ENCODE measurements at places on chromosomes 4 and X.

GRCh38 chr4:101098666-101099400 is 248.5 kb downstream of the PPP3CA start:
- DNase-seq, result no peak

- DNase-seq, result no peak
Observed at GRCh38 chr4:1032861-1033260, 21.4 kb downstream of the FGFRL1 start.

- DNase-seq, result no peak
Observed at GRCh38 chr4:38149997-38150671, 189.9 kb downstream of the PTTG2 start.

DNA sequence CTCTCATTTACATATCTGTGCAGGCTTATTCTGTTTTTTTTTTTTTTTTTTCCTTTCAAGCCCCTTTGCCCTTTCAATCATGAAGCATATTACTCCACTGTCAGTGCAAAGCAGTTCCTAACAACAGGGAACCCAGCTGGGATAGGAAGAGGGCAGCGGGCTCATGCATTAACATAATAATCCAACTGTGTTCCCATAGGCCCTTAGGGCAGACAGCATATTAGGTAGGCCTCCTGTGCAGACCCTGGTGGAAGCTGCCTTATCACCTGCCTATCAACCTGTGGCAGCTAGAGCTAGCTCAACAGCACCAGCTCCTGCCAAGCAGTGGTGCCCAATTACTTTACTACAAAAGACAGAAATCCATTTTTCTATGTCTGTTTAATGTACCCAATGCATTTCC is 49.3 kb downstream of the SLC10A7 start:
- no peak for DNase-seq

DNA sequence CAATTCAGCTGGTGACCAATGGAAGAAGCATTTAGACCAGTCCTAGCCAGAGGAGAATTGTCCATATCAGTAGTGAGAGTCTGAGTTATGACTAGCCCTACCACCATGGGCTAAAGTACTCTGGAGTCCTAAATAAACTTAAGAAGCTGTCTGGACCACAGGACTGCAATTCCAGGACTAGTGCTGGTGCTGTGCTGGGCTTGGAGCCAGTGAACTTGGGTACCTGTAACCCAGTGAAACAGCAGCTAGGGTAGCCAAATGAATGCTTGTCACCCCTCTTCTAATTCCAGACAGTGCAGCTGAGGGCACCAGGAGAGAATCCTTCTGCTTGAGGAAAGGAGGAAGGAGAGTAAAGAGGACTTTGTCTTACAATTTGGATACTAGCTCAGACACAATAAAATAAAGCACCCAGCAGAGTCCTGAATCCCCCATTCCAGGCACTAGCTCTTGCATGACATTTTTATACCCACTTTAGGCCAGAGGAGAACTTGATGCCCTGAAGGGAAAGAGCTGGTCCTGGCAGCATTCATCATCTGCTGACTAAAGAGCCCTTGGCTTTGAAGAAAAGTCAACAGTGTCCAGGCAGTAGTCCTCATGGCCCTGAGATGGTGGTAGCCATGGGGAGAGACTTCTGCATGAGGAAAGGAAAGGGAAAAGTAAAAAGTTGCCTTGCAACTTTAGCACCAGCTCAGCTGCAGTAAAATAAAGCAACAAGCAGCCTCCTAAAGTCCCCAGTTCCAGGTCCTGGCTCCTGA is 2675.7 kb downstream of the PCDH7 start:
- DNase-seq, result no peak

DNA sequence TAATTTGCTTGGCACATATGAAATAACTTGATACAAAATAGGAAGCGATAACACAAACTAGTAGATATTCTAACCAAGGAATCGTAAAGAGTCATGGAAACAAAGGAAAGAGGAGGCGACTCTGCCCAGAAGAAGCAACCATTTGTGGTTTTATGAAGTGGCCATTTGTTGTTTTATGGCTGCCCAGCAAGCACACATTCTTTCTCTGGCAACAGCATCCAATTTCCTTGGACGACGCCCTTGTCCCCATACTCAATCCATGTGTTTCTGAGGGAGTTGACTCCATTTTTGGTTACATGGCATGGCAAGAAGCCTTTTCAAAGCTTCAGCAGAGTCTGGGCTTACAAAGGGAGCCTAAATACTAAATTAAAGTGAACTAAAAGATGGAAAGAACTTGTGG is 295.1 kb downstream of the INPP4B start:
- no peak for DNase-seq

DNA sequence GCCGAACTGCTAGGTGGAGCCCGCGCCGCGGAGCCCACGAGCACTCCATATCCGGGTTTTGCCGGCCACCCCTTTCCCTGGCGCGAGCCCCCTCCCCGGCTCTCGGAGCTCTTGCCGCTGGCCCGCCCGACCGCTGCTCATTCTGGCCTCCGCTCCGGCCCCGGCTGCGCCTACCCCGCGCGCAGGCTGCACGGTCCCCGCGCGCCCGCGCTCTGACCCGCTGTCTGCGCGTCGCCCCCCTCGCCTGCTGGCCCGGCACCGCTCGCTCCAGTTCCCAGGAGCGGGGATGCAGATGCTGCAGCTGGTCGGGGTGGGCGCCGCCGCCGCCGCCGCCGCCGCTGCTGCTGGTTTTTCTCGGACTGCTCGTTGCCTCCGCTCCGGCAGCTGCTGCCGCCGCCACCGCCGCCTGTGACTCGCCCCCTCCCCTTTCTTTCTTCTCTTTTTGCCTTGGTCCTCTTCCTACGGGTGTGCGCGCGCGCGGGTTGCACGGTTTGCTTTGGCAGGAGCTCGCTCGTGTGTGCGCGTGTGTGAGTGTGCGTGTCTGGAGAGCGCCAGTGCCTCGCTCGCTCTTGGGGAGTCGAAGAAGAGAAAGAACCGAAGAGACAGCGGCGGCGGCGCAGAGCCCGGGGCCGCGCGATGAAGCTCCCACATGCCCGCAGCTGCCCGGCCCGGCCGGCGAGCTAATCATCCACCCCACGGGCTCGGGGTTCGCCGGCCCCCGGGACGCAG is at the start of gene ADGRL3:
Gene ADGRL3 (plus strand): TSS at position 140 of the 729 bp plus-strand sequence.
- DNase-seq, result no peak

DNA sequence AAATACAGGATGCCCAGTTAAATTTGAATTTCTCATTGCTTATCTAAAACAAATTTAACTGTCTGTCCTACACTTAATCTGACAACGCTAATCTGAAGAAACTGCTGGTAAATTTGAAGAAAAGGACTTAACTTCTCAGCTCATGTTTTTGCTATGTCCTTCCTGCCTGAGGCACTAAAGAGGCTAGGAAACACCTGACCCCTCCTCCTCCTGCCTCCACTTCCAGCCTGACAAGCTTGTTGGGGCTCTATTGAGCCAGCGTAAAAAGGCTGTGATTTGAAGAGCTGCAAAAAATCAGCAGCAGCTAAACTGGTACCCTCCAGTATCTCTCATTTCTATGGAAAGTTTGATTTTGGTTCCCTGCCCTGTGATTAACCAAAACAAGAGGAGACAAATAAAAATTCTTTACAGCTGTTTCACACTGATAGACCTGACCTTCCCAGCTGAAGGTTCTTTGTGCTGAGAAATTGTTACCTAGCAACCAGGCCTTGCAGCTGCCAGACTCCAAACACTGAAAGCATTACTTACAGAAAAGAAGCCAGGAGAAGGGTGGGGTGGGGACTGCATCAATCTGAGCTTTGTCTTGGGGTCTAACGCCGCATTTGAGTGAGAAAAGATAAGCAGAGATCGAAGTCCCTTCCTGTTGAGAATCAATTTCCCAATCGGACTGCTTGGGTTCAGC is 35.0 kb downstream of the DCX start:
- no peak for DNase-seq

GRCh38 chr4:156756118-156756517 is 215.5 kb downstream of the PDGFC start:
- no peak for DNase-seq

DNA sequence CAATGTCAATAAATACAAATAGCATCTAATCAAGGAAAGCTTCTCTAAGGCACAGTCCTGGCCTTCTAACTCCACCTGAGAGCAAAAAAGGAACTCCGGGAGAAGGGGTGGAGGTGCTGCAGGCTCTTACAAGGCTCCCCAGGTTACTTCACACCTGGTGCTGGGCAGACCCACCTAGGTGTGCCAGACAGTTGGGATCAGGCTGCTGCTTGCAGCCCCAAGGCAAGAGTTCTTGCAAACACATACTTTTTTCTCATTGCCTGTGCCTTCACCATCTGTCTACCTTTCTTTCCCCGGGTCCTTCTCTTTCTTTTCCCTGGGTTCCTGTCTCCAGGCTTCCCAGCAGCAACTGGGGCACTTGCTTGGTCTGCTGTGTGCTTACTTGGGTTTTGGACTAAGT is 81.4 kb upstream of the STIM2 start:
- no peak for DNase-seq

DNA sequence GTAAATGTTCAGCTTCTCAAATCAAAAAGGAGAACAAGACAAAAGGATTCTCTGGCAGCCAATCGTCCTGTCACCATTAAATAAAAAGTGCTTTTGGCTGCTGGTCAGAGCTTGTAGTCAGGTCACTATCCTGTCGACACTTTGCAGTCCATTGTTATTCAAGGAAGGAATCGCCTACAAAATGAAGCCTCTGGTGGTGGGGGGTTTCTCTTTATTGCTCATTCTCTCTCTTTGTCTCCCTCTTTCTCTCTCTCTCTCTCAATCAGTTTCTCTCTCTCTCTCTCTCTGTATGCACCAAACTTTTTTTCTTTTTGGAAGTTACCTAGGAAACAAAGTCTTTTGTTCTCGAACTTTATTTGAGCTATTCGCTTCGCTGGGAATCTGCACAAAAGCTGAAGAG is 17.6 kb upstream of the SCML1 start:
- DNase-seq, result no peak

DNA sequence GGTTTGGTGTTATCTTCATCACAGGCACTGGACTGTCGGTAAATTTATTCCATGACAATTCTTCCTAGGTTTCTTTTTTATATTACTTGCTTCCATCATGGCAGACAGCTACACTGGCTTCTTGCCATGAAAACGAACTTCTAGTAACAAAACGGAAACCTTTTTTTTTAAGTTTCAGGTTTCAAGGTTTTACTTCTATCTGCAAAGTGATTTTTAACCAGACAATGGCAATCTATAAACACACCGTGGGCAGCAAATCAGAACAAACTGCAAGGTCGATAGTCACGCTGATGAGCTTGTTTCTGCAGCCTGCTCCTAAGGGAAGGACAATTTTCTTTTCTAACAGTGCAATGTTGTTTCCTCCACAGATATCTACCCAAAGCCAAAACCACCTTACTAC is 29.9 kb downstream of the XG start:
- DNase-seq, result no peak

GRCh38 chrX:23610495-23610894 is 56.8 kb upstream of the PRDX4 start:
- no peak for DNase-seq

- DNase-seq, result no peak
Observed at GRCh38 chr4:168630445-168631187, 133.8 kb downstream of the PALLD start.

GRCh38 chr4:164734484-164734883 is 19.4 kb upstream of the SMIM31 start:
- DNase-seq, result no peak
